Activated CD4-positive, alpha-beta T cell treated with anti-CD3 and anti-CD28 coated beads for 4 hours (primary cell): ENCODE measurements at places on chromosomes 12 and 14.

DNA sequence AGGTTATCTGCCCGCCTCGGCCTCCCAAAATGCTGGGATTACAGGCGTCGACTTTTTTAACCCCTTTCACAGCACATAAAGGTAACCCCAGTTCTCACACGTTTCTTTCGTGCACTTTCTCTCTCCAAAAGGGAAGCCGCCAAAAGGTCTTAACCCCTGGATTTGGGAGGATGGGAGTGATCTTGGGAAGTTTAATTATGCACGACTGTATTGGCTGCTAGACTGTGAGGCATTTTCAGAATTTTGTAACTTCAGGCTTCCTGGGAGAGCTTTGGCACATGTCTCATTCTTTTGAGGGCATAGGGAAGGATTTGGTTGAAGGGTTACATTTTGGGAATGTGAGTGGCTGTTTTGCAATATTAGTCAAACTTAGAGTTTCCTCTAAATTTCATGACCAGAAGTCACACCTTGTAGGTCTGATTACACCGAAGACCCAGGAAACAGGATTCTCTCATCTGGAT lies 1.4 kb upstream of the SMARCC2 start:
- DNase-seq = no peak

DNA sequence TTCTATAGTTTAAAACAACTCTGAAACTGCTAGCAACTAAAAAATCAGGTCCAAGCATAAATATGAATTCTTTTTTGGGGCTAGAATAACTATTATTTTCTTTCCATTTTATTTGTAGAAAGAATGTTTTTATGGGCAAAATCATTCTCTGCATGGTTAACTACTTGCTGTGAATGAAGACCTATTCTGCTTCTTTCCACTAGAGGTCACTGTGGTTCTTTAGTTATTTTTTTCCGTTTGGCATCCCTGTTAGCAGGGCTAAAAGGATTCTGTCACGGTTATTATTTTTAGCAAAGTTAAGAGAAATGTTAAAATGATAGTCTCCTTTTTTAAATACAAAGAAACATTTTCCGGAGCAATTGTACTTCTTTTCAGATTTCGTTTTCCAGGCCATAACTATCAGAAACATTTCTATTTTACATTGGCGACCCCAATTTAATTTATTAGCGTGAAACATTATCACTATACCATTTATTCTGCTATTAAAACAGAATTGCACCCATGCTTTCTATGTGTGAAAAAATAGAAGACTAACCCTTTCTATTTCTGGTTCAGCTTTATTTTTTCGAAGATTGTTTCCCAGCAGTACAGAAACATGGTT lies 404.8 kb downstream of the ATP23 start:
- DNase-seq = no peak

- no peak for DNase-seq
Observed at GRCh38 chr12:93585247-93585646, 12.8 kb downstream of the SOCS2 start.

DNA sequence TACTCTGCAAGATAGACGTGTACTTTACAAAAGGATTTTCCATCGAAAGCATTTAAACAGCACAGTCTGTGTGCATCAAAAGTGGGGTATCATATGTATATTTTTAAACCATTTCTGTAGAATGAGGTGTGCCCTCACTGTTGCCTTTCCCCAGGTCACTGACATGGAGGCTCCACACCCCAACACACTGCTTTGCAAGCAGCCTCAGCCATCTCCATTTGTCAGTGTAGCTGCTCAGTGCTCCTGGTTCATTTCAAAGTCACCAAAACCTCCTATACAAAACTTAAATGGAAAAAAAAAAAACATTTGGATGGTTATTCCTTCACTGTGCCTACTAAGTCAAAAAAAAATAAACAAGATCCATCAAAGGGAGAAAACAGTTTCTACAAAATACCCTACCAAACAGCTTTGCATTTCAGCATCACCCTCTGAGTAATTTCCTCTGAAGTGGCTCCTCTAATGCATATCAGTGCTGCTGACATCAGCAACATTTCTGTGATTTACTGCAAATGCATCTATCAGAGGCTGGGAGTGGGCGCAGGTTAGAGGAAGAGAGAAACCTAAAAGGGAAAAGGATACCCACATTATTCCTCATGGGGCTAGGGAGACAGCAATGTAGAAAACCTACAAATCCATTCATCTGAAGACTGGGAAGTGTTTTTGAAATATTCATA lies 46.0 kb downstream of the KCNK10 start:
- no peak for DNase-seq

DNA sequence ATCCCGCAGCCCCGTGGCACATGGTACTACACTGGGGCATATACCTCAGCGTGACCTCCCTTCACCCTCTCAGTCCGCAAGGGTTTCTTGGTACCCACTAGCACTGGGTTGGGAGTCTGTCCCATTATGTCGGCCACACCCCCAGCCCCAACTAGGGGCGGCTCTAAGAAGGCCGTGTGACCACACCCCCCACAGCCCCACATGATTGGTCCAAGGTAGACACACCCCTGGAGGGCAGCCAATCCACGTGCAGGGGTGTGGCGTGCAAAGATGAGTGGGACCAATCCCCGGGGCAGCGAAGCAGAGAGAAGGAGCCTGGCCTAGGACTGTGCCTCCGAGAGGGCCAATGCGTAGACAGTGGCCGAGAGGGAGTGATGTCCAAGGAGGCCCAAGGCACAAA lies 34.6 kb upstream of the BEGAIN start:
- DNase-seq = no peak

DNA sequence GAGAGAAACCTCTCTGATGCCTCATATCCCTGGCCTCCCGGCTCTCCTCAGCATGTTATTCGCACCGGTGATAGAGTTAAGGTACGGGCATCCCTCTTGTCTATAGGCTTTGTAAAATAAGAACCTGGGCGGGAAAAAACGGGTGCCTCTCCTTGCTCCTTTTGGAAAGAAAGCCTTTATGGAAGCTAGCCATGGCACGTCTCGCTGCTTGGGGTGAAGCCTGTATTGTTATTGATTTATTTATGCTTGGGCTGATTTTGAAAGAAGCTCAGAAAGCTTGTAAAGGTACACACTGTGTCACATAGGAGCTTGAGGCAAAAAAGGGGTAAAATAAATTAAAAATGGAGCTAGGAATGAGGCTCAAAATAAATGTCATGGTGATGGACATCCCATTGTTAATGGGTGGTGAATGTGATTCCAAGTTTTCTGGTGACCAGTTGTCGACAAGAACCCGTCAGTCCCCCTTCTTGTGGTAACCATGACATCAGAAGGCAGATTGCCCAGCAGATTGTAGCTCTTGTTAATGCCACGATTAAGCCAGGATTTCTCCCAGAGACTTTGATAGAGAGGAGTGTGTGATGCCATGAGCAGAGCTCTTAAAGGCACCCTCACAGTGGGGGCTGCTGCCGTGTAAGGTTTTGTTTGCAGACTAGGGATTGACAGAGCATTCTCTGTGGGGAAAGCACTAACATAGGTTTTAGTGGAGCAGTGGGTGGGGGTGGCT lies 50.4 kb upstream of the ASPG start:
- no peak for DNase-seq

GRCh38 chr12:26728205-26729050 lies 104.6 kb downstream of the ITPR2 start:
- no peak for DNase-seq

GRCh38 chr14:21066882-21067502 lies 3.1 kb upstream of the ARHGEF40 start:
- DNase-seq = no peak

DNA sequence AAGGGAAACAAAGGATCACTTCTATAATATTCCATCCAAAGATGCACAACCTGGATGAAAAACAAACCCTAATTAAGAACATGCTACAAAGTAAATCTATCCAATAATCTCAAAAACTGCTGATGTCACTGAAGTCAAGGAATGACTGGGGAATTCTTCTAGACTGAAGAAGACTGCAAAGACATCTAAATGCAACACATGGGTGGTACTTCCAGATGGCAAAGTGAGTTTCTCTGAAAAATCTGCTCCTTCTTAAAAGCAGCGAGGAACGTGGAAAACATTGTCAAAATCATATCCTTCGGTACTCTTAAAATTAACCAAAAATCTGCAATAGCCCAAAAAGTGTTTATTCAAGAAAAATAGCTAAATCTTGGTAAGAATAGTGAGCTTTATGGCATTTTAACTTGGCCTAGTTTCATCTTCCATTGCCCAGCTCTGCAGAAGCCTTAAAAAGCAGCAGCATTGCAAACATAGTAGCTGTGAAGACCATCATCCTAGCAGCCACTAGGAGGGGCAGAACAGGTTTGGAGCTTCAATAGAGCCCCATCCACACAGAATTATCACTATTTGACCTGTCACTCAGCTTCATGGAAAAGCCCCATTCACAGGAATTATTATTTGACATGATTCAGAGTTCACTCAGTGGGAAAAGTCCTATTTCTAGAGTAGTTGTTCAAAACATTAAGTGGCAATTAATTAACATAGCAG lies 7.4 kb downstream of the CLEC14A start:
- DNase-seq = no peak

DNA sequence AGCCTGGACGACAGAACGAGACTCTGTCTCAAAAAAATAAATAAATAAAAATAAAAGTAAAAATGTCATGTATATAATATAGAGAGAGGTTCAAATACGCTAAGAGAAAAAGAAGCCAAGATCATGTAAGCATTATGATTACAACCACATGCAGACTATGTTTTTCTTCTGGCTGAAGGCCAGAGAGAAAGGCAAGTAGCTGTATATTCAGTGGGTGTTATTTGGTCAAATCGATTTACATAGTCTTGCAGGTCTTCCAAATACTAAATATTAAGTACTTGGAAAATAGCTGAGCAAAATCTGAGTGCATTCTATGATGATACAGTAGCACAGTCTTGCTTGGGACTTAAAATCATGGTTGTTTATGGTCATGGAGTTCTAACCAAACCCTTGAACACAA lies 758.0 kb downstream of the DIO2 start:
- DNase-seq = no peak

DNA sequence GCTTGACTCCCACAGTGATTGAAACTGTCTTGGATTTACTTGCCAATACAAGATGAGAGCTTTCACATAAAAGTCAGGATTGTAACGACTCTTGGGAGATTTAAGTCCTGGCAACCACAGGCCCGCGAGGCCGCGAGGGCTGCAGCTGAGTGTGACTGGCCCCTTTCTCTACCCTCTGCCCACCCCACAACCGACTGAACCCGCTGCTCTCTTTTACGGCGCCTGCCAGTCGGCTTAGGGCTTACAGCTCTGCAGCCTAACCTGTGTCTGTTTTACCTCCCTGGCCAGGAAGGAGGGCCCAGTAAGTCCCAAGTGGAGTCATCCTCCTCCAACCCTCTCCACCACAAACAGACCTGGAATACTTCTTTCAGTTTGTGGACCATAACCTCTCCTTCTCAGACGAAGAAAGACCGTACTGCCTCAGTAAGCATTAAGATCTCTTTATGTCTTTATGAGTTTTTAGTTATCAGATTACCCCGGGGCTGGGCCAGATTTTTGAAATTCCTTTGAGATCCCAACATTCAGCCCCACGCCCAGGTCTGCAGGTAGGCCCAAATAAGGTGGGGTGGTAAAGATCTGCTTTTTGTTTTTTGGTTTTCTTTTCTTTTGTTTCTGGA lies 12.6 kb upstream of the TIGAR start:
- DNase-seq = no peak

- DNase-seq = no peak
Observed at GRCh38 chr14:69573205-69573830, 1.4 kb downstream of the CCDC177 start.

DNA sequence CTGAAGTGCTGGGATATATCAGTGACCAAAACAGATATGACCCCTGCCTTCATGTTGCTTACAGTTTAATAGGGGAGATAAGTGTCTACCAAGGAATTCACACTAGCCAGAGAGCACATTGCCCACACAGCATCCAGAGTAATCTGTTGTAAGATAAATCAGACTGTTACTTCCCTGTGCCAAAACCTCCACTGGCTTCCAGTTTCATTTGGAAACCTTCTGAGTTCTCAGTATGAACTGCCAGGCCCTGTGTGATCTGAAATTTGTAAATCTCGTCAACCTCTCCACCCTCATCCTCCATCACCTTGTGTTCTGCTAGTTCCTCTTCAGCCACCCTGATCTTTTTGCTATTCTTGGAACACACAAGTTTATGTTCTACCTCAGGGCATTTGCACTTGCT lies 154.7 kb downstream of the ETV6 start:
- no peak for DNase-seq

DNA sequence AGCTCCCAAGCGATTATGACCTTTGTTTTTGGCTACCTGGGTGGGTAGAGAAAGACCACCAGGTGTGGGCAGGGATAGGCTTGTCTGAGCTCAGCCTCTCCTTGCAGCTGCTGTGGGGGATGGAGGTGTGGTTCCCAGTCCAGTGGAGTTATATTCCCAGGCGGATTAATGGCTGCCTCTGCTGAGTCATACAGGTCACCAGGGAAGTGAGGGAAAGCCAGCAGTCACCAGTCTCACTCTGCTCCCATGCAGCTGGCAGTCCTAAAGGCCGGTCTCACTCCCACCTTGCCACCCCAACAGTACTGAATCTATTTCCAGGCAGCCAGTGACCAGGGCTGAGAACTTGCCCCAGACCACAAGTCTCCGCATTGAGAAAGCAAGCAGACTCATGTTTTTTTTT lies 399.2 kb downstream of the VRK1 start:
- DNase-seq = no peak

- DNase-seq = no peak
Observed at GRCh38 chr12:47863467-47863866, 41.3 kb downstream of the VDR start.

DNA sequence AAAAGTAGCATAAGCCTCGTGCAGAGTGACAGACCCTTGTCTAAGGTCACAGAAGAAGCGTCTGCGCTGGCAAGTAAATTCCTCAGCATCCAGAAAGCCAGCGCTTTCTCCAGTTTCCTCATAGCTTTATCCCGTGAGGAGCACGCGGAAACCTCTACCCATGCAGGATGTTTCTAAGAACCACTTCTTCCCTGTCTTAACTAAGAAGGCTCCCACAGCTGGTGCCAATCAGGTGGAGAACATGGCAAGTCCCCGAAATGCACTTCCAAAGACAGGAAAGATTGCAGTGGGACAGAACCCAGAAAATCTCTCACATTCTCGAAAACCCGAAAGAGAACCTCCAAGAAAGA lies 968 bp upstream of the ARID4A start:
- DNase-seq = no peak

DNA sequence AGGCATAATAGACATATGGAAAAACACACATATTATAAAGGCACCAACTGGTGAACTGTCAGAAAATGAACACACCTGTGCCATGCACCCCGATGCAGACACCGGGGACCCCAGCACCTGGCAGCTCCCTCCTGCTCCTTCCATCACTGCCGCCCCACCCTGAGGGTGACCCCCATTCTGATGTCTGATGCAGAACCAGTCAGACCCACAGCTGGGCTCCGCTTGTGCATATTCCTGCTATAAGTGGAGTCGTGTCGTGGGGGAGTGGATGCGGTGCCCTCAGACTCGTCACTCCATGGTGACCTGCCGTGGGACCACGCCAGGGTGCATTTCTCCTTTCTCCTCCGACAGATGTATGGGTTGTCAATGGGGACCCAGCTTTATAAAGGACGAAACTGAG lies 45.7 kb upstream of the MEG3 start:
- DNase-seq = no peak

- no peak for DNase-seq
Observed at GRCh38 chr12:69936214-69936731, 111.2 kb downstream of the MYRFL start.
